ENCODE measurements at places on chromosomes 2 and 18.

GRCh38 chr2:212926940-212927339 is 224.5 kb downstream of the IKZF2 start:
- DNase-seq, result no peak

- DNase-seq, result no peak
Observed at GRCh38 chr18:48422947-48423378, 13.8 kb upstream of the ZBTB7C start.

DNA sequence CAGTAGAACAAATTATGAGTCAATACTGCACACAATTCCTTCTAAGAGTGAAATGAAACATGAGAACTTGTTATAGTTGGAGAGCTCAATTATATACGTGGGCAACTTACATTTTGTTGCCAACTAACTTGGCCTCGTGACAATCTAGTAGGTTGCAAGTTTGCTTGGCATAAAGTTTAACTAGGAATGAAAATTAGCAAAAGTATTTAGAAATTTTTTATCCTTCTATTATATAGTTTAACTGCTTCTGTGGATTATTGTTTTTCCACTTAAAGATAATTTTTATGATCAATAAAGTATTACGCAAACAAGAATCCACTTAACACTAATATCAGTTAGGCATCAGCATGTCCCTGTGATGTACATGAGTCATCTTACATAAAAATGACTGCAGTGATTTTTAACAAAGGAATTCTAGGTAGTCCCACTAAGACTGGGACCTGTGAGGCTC is 41.1 kb downstream of the FAM124B start:
- DNase-seq, result no peak

DNA sequence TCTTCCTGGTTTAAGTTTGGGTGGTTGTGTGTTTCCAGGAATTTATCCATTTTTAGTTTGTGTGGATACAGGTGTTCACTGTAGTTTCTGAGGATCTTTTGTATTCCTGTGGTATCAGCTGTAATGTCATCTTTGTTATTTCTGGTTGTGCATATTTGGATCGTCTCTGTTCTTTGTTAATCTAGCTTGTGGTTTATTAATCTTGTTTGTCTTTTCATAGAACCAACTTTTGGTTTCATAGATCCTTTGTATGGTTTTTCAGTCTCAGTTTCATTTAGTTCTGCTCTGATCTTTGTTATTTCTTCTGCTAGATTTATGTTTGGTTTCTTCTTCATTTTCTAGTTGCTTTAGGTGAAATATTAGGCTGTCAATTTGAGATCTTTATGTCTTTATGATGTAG is 202.4 kb upstream of the ZSWIM2 start:
- DNase-seq, result no peak

- peak; percentile 9 for DNase-seq
Observed at GRCh38 chr2:237026981-237027711, 58.5 kb upstream of the COPS8 start.

DNA sequence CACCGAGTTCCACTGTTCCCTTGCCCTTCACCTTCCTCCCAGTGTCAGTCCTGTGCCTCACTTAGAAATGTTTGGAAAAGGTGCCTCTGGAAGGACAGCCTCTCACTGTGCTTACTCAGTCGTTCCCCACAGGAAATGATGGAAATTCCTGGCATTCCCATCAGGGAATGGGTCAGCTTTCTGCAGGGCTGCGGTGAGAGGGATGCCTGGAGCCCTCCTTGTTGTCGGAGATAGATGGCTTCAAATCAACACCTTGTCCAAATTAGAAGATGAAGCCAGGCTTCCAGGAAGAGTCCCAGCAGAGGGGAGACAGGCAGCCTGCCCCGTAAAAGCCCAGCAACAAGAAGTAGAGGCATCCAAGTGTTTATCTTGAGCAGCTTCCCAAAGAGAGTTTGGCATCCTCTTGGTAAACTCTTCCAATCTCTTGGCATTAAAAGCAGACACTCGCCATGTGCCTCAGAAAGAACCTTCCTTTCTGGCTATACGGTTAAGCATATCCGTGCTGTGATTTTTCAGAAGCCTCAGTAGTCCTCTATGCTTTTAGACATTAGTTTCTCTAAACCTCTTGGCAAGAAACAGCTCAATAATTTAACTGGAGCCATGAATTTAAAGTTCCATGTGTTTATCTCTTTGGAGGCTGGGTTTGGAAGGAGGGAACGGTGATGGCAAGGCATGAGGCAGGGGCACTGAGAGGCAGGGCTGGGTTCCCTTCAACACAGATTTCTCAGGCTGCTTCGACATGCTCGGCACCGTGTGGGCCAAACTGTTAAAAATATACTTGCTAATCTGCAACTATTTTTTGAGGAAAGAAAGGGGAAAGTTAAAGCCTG is 25.1 kb downstream of the COLEC12 start:
- DNase-seq, result no peak

DNA sequence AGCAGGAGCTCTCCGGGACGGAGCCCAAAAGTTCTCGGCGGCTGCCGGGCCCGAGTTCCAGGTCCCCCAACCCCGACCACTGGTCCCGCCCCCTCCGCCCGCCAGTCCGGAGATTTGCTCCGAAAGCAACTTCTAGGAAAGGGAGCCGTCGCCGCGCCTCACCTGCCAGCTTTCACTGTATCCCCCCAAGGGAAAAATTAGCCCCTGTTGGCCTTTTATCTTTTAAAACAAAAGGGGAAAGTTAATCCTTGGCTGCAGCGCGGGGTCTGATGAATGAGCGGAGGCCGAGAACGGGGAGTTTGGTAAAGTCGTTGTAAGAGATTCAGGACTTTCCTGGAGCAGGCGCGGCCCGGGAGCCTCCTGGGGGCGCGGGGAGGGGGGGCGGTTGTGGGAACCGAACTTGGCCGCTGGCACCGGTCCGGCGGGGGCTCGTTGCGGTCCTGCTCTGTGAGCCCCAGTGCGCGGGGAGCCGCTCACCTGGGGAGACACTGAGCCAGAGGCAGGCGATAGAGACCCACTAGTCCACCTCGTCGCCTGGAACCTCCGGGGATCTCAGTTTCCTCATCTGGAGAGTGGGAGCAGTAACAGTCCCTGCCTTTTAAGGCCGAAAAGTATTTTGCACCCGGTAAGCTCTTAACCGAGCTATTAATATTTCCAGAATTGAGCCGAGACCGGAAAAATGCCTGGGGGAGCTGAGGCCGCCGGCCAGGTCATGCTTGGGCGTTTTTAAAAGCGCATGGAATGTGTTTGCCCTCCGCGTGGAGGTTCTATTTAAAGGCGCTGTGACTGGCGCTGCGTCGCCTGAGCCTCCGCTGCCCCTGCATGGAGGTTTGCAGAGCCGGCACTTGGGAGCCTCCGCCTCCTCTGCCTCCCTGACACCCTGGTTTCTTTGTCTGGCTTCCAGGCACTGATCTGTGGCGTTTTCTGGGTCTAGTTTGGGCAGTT is 1.1 kb downstream of the EFHD1 start:
- DNase-seq, result no peak

DNA sequence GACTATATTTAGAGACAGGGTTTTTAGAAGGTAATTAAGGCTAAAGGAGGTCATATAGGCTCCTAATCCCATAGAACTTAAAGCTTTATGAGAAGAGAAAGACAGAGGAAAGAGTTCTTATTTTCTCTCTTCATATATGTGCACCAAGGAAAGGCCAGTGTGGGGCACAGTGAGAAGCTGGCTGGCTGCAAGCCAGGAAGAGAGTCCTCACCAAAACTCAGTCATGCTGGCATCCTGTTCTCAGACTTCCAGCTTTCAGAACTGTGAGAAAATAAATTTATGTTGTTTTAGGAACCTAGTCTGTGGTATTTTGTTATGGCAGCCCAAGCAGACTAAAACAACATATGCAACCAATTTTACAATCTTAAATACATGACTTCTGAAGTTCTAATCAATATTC is 31.5 kb upstream of the ATIC start:
- DNase-seq, result no peak

GRCh38 chr2:38149531-38149930 is 73.6 kb upstream of the CYP1B1 start:
- DNase-seq, result no peak

GRCh38 chr2:70645733-70646419 is 92.2 kb upstream of the TGFA start:
- no peak for DNase-seq

DNA sequence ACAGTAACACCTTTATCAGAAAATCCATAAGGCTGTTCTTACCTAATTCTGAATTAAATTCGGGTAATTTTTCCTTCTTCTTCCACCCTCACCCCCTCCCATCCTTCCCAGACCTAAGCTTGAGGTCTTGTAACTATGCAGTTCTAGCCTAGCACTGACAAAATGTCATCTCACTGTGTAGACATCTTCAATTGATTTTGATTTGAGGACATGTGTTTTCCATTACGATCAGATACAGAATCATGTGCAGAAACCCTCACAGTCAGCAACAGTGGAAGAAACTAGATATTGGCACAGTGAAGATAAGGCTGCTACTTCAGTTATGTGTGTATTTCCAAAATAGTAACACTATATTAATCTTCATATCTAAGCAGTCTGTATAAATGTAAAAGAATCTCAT is 244.6 kb downstream of the THSD7B start:
- no peak for DNase-seq

GRCh38 chr2:120312860-120313694 is 32.9 kb upstream of the INHBB start:
- DNase-seq, result peak; percentile 67

DNA sequence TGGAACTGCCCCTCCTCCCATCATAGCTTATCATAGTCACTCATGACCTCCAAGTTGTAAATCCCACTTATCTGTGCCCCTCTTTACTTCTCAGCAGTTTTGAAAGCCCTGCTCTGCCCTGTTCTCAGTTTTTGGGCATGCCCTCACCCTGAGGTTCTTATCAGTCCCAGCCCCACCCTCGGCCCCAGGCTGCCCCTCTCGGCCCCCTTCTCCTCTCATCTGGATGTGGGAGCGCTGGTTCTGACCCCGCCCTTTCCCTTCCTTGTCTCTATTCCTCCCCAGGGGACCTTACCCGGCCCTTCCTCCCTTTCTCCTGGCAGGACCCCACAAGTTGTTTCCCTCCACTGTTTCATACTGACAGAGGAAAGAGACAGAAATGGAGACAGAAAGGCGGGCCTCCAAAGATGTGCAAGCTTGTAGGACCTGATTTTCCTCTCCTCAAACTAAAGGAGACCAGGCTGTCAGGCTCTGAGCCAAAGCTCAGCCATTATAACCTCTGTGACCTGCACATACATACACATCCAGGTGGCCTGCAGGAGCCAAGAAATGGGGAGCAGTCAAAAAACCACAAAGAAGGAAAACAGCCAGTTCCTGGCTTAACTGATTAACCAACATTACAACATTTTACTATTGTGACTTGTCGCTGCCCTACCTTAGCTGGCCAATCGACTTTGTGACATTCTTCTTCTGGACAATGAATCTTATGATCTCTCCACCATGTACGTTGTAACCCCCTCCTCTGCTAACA is 171.0 kb upstream of the HS6ST1 start:
- no peak for DNase-seq

- DNase-seq, result no peak
Observed at GRCh38 chr2:188976545-188977268, 2.5 kb downstream of the COL3A1 start.

- no peak for DNase-seq
Observed at GRCh38 chr2:31297751-31298150, 63.8 kb downstream of the EHD3 start.

DNA sequence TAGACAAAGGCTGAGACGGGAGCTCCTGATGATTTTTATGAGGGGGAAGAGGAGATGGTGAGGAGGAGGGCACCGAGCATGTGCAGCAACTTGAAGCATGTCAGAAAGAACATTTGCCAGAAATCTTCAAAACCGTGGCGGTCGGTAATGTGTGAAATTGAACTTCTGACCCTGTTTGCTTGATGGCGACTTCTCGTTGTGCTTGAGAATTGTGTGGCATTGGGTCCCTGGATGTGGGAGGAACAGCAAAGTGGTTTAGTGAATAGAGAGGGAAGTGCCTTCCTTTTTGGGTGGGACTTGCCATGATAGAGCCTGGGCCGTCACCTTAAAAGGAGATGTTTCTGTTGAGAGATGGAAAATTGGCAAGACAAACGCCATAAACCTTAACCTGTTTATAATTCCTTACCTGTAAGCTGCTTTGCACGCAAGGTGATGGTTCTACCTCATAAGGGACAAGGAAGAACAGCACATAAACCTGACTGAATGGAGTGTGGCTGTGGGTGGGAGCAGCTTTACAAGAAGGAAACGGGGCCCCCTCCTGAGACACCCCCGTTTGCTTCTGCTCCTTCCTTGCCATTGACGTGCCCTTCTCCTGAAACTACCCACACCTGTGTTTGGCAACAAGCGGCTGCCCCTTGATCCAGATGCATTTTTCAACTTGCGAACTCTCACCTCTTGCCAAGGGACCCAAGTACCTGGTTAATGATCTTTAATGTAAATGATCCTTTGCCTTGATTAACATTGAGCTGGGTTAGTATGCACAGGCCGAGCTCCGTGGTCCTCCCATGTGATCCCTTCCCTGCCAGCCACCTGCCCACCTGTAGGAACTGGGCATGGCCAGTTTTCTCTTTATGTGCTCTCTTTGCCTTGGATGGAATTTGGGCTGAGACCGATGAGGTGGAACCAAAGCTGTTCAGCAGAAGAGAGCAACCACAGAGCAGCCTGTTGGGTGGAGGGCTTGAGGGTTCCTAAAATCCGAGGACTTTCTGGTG is 153.2 kb downstream of the NEDD4L start:
- no peak for DNase-seq

GRCh38 chr2:30678410-30679137 is 128.7 kb downstream of the CAPN13 start:
- no peak for DNase-seq

DNA sequence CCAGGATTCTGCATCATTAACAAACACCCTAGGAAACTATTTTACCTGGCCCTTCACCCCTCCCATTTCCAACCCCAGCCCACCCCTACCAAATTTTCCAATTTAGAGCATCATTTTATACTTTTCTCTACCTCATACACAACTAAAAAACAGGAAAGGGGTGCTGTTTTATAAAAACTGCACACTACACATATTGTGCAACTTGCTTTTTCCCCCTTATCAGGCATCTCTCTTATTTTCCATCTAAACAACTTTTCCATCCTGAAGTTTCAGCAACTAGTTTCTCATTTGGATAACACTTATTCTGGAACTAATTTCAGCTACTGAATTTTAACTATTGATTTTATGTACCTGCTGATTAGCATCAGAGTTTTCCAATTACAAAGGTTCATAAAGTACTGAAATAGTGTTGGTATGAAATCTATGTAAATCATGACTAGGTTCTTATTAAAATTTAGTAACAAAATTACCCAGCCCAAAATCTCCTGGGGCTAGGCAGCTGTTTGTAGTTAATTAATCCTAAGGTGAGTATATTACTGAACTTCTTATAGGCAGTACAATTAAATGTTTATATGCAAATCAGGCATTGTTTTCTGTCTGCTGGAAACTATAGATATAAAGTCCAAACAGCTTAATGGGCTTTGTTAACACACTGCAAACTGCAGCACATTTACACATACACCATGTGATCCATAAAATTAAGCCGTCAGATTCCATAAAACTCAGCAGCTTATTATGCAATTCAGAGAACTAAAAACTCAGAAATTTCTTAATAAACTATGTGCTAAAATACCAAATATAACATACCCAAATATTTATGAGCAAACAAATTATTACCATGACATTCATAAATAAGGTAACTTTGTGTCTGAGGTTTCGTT is 7.9 kb downstream of the SF3B1 start:
- no peak for DNase-seq

- no peak for DNase-seq
Observed at GRCh38 chr2:118222672-118223421, 134.6 kb downstream of the INSIG2 start.

All from GM19239 (cell line).